NCI-H1436 (cell line): ENCODE measurements at places on chromosomes 1 and 21.

- no peak for DNase-seq
Measured at GRCh38 chr1:24189528-24189927, 2.4 kb upstream of the IFNLR1 start.

GRCh38 chr1:61462628-61463027 lies 262.3 kb downstream of the TM2D1 start:
- no peak for DNase-seq

DNA sequence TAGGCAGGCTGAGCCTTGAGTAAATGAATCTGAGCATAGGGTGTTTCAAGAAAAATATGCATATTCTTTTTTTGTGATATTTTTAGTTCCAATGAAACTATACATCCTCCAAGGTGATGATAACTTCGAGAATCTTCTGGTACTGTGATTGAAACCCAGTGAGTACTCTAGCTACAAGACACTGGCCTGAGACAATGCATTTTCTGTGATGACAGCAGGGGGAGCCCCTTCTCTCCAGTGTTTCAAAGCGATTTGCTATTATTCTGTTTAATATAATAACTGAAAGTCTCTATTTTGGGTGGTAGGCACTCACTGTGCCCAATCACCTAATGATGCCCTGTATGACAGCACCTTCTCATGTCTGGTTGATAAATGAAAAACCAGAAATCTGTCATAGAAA lies 12.1 kb downstream of the IRF2BP2 start:
- DNase-seq, result peak; percentile 61

DNA sequence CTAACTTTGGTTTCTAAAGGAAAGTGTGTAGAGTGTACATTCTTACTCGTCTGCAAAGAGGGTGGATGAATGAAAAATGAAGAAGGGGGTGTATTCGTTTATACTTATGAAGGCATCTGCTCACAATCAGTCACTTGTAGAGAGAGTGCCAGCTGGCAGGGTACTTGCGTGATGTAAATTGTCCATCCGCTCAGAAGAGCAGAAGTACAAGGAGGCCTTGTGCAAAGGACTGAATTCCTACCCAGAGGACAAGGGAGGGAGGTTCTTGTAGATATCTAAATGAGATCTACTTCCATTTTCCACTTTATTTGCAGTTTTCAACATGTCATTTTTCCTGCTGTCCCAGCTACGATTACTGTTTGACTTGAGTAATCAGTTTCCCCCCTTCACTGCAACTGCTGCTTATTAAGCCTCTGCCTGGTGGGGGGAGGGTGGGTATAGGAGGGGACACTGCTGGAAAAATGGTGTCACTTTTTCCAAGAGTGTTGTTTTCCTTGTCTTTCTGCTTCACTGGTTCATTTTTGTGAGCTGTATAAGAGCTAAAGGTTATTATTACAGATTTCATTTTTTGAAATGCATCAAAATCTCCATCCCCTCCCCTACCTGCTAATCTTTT lies 67.3 kb downstream of the LAMC1 start:
- no peak for DNase-seq

- no peak for DNase-seq
Measured at GRCh38 chr1:152964536-152964935, 5.9 kb upstream of the SPRR4 start.

- no peak for DNase-seq
Measured at GRCh38 chr1:209584231-209584672, 738 bp downstream of the CAMK1G start.

DNA sequence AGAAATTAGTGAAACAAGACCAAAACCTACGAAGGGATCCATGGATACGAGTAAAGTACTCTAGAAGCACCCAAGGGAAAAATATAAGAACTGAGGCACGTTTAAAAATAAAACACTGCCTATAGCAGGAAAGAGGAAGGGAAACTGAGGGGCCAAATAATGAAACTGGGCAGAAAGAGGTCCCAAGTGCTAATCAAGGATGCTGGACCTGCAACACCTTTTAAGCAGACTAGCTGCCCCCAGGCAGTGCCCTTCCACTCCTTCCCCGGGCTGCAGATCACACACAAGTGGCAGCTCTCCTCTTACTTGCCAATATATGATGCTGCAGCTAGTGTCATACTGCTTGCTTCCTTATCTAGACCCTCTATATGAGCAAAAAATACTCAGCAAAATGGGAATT lies 7.6 kb upstream of the OTUD7B start:
- no peak for DNase-seq

- no peak for DNase-seq
Measured at GRCh38 chr1:165763442-165763841, 5.2 kb downstream of the TMCO1 start.

DNA sequence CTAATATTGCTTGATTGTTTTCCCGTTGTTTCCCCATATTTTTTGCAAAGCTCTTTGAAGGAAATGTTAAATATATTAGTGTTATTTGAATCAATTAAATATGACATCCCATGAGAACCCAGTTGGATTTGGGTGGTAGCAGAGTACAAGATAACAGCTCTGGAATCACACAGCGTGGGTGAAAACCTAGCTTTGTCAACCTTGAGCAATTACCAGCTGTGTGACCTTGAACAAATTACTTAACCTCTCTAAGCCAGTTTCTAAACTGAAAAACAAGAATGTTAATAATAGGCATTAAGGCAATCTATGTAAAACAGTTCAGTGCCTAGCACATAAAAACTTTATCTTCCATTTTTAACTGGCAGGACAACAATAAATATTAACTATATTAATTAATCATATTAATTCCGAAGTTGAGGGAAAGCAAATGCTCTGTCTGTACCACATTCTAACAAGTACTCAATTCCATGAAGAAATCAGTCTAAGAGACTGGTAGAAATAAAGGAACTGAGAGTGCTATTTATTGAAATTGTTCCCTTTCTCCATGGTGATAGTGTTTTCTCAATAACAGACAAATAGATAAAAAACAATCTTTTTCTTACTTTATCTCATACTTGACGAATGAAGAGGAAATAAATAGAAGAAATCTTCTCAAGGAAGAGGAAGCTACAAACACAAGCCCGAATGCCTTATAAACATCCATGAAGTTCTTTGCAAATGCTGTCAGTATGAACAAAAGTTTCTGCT lies 27.0 kb downstream of the DNASE2B start:
- no peak for DNase-seq

DNA sequence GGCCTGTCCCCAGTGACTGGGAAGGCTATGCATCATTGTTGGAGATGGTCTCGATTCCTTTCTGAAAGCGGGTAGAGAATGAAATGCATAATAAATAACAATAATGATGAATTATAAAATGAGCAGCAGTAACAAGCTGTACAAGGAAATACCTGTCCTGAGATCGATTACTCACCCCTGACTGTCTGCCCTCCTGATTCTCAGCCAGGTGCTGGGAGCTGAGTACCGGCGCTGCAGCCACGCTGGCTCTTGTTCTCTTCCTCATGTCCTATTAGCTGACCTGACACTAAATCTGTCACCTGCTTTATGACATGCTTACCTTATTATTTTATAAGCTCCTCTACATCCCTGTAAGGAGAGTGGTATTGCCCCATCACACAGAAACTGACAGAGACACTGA lies 3.4 kb downstream of the AGPAT3 start:
- DNase-seq, result no peak

GRCh38 chr1:64578270-64578973 lies 108.5 kb downstream of the CACHD1 start:
- no peak for DNase-seq

GRCh38 chr1:51517361-51518032 lies 1.6 kb downstream of the EPS15 start:
- no peak for DNase-seq

DNA sequence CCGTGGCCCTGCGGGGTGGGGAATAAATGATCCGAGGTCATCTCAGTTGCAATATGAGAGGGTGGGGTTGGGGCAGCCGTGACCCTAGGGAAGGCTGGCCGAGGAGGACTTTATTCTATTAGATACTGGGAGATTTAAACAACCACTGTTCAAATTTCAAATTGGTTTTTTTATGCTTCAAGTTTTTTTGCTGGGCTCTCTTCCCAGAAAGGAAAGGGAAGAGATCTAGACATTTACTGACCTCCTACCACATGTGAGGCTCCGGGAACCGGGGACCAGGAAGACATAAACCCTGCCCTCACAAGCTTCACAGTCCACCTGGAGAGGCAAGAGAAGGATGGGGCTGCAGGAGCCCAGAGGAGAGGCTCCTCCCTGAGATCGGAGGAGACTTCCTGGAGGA lies 207.3 kb downstream of the FOXD2 start:
- DNase-seq, result no peak

DNA sequence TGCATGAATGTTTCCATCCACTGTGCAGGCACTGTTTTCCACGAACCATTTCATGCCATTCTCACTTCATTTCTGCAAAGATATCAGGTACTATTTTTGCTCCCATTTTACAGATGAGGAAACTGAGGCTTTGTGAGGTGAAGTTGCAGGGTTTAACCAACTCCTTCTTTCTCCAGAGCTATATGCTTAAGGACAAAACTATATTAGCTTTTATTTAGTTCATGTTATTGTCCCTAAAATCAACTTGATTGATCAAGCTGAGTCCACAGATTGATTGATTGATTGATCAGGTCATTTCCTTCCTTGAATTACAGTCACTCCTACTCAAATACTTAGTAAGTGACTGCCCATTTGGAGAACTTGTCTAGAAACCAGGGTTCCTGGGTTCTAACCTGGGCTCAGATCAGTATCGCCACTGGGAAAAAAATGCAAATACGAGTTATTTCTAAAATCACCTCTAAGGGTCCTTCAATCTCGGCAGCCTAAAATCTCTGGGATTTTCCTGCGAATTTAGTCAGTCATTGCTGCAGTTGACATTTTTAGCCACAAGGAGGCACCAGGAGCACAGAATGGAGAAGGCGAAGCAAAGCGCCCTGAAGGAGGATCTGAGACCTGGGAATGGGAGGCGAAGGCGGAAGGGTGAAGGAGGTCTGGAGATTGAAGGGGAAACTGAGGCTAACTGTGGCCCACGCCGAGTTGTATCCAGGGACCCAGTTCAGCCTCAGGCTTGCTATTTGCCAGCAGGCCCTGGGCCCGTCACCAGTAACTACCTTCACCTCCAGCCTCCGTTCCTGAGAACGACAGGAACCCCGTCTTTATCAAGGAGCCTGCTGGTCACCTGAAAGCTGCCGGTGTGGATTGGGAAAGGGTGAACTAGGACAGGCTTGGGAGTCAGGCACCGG lies 14.3 kb upstream of the MUL1 start:
- DNase-seq, result peak; percentile 70

DNA sequence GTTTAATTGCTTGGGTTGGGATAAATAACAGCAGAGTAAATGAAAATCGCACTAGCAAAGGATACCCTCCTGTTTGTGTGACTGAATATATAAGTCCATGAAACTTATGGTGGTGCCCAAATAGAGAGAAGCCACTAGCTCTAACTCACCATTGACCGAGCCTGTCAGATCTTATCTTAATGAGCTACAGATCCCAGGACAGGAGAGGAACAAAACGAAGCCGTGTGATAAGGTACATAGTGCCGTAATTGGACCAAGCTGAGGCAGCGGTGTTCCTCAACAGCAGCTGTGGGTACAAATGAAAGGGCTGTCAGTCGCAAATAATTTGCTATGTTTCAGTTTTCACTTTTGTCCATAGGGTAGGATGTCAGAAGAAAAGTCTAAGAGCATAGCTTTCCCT lies 276.1 kb downstream of the PTBP2 start:
- no peak for DNase-seq

GRCh38 chr1:23251812-23252211 lies 34.5 kb upstream of the HTR1D start:
- no peak for DNase-seq

- DNase-seq, result no peak
Measured at GRCh38 chr1:19606817-19607642, 37.1 kb upstream of the NBL1 start.

DNA sequence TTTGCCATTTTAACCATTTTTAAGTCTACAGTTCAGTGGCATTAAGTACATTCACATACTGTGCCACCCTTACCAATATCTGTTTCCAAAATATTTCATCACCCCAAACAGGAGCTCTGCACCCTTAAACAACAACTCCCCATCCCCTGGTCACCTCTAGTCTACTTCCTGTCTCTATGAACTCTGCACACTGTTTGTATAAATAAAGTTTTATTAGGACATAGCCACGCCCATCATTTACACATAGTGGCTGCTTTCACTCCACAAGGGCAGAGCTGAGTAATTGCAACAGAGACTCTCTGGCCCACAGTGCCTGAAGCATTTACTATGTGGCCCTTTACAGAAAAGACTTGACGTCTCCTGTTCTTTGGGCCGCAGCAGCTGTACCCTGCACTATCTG lies 30.1 kb downstream of the KCNAB2 start:
- no peak for DNase-seq

GRCh38 chr1:20207546-20207945 lies 21.2 kb upstream of the PLA2G2C start:
- DNase-seq, result no peak

DNA sequence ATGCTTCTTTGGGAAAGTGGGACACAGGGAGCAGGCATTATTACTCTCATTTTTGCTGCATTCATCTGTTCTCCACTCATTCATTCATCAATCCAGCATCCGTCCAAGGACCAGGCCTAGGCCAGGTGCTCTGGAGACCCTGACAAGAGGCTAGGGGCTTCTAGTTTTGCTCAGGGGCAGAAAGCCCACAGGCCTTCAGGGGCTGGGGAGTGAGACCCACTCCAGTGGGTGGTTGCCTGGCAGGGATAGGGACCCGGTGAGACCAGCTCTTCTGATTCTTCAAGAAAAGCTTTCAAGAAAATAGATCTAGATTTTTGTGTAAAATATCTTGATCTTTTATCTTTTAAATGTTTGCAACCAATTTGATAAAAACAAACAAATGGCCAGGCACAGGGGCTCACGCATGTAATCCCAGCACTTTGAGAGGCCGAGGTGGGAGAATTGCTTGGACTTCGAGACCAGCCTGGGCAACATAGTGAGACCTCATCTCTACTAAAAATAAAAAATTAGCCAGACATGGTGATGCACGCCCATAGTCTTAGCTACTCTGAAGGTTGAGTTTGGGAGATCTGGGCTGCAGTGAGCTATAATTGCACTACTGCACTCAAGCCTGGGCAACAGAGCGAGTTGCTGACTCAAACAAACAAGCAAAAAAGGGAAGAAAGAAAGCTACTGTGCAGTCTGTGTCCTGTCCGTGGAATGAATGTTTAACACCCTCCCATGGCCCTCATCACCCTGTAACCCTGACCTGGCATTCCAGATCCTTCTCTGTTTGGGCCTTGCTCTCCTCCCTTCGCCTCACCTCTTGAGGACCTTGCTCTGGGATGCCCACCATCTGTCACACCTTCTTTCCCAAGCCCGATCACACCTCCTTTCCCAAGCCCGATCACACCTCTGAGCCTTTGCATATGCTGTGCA lies 17.3 kb upstream of the LRP8 start:
- no peak for DNase-seq

DNA sequence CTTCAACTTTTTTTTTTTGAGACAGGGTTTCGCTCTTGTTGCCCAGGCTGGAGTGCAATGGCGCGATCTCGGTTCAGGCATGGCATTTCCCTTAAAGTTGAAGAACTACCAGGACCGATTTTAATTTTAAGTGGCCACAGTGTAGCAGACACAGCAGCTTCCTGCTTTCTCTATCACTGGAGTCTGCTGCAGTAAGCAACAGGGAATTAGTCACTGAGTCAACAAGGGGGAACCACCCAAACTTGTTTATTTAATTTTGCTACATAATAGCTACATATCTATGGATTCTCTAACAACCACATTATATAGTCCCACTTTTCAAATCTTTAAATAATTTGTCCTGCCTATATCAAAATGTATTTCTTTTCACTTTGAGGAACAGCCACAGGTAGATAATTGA lies 12.5 kb upstream of the TNNI3K start:
- no peak for DNase-seq
